Stimulated activated naive CD4-positive, alpha-beta T cell treated with Interleukin-2 at 50 U/mL for 16 hours (primary cell): ENCODE measurements at places on chromosomes 2 and 18.

GRCh38 chr2:241721852-241722251 lies 12.6 kb upstream of the D2HGDH start:
- no peak for DNase-seq

- no peak for DNase-seq
Measured at GRCh38 chr2:19575641-19576040, 217.2 kb upstream of the OSR1 start.

GRCh38 chr18:42549596-42549995 lies 565.9 kb downstream of the RIT2 start:
- no peak for DNase-seq

DNA sequence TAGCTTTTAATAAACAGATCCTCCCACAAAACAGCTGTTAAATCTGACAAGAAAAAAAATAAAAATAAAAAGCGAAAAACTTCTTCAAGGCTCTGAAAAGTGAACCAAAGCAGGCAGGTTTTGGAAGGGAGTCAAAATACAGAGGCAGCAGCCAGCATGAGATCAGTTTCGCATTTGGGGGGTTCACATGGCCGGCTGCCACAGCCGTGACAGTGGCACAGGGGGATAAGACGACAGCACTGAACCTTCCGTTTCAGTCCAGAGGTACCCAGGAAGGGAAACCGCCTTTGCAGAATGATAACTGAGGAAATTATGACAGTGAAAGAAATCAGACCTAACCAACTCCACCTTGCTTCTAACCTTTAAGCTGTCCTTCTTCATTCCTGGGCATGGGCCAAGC lies 196.7 kb upstream of the PID1 start:
- DNase-seq = no peak

GRCh38 chr18:48762836-48763718 lies 187.7 kb downstream of the SMAD7 start:
- DNase-seq = no peak

- no peak for DNase-seq
Measured at GRCh38 chr18:7152440-7152839, 34.8 kb upstream of the LAMA1 start.

- DNase-seq = no peak
Measured at GRCh38 chr2:225334514-225334913, 65.0 kb upstream of the NYAP2 start.

DNA sequence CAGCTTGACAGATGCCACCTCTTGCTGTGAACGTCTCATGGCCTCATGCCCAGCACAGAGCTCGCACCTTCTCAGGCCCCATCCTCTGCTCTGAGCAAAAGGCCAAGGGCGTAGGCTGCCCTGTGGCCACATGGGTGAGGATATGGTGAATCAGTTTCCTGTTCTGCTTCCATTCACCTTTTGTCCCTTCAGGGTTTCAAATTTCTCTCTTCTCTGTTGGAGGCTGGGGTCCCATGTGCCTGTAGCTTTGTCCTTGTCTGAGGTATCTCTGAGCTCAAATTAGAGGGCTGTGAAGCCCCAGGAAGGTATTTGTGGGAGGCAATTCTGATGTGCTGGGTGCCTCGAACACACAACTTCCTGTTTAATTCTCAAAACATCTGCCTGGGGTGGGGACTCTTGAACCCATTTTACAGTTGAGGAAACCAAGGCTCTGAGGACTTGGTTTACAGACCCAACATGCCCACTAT lies 29.0 kb downstream of the ZAP70 start:
- peak; percentile 16 for DNase-seq

DNA sequence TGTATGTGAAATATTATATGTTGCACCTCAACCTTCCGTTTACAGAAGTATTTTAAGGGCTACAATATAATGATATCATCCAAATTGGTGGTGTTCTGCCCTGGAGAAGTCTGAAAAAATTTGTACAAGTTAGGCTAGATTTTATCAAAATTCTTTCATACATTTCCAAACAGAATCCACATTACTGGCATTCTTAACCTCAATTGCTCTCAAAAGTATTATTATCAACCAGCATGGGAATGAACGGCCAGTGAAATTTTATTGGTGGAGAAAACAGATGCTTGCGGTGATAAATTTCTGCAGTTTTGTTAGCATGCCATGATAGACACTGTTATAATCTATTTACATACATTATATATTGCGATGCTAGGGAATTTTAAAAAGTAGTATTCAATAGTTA lies 88.3 kb upstream of the TFPI start:
- DNase-seq = no peak

DNA sequence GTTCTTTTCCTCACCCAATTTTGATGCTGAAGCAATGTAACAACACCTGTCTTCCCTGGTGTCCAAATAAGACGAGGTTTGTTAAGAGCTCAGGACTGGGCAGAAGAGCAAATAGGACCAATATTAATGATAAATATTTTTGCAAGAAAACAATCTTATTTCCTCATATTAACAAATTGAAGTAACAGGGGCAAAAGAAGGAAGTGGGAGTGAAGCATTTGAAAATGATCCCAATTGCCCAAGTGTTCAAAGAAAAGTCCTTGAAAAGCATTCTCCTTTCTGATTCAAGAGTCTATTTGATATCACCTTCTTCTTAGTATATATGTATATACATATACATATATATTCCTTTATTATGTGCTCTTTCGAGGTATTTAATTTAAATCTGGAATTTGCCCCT lies 418.8 kb downstream of the ARHGAP15 start:
- DNase-seq = no peak

- no peak for DNase-seq
Measured at GRCh38 chr2:180247658-180248057, 240.6 kb upstream of the CWC22 start.
